Smooth muscle cell of the umbilical artery (primary cell): ENCODE measurements at places on chromosomes 3 and 15. TPM values are rescaled to one million over a fixed set of nuclear protein-coding genes. Genes with fewer than 3 reads are reported as not detected.

The SEC11A gene
- 207 and 347 TPM in 2 replicates for total RNA-seq

The NAALADL2 gene
- total RNA-seq = 13.1 and 17.8 TPM in 2 replicates

The MORC1 gene
- not detected in 2 replicates for total RNA-seq

The HHATL gene
- not detected in 2 replicates for total RNA-seq

The CYP1A1 gene
- total RNA-seq = 0.30 TPM in 1 of 2 replicates, not detected in the other

The CRELD1 gene
- total RNA-seq = 82.0 and 124 TPM in 2 replicates

The ADAMTSL3 gene
- under 0.01 and 0.05 TPM in 2 replicates for total RNA-seq

The SLC9C1 gene
- 0.30 and 0.37 TPM in 2 replicates for total RNA-seq

The ANKRD34C gene
- 0.05 TPM in 1 of 2 replicates, not detected in the other for total RNA-seq

The ZNF501 gene
- 5.6 and 7.6 TPM in 2 replicates for total RNA-seq

The SPINT1 gene
- 0.30 and 0.78 TPM in 2 replicates for total RNA-seq

The PBRM1 gene
- 69.2 and 96.1 TPM in 2 replicates for total RNA-seq

The BUB1B gene
- total RNA-seq = 3.6 and 19.2 TPM in 2 replicates

The OTOL1 gene
- not detected in 2 replicates for total RNA-seq

The ANKUB1 gene
- not detected in 2 replicates for total RNA-seq

The PARP9 gene
- 10.1 and 11.5 TPM in 2 replicates for total RNA-seq
